B cell (primary cell): ENCODE measurements at places on chromosomes 3 and 15. TPM values are rescaled to one million over a fixed set of nuclear protein-coding genes. Genes with fewer than 3 reads are reported as not detected.

Gene SMCO1
- total RNA-seq: not detected in 2 replicates

Gene ARHGEF26
- total RNA-seq: not detected in 2 replicates

Gene THRB
- 0.86 and 1.2 TPM in 2 replicates for total RNA-seq

Gene ECE2
- total RNA-seq: not detected in 2 replicates

Gene FBXO40
- total RNA-seq: not detected in 2 replicates

Gene CLEC3B
- total RNA-seq: 0.34 TPM in 1 of 2 replicates, not detected in the other

Gene TTLL13
- total RNA-seq: 0.22 and 0.42 TPM in 2 replicates

Gene FYTTD1
- 110 and 121 TPM in 2 replicates for total RNA-seq

Gene SOX14
- not detected in 2 replicates for total RNA-seq

Gene CFAP100
- not detected in 2 replicates for total RNA-seq

Gene SPSB4
- total RNA-seq: not detected in 2 replicates

Gene BRK1
- 82.8 and 86.3 TPM in 2 replicates for total RNA-seq

- no peak for DNase-seq
Observed at GRCh38 chr3:55792742-55793141, 305.6 kb upstream of the WNT5A start.

- no peak for DNase-seq
Observed at GRCh38 chr15:90379263-90379662, 8.8 kb upstream of the IQGAP1 start.

DNA sequence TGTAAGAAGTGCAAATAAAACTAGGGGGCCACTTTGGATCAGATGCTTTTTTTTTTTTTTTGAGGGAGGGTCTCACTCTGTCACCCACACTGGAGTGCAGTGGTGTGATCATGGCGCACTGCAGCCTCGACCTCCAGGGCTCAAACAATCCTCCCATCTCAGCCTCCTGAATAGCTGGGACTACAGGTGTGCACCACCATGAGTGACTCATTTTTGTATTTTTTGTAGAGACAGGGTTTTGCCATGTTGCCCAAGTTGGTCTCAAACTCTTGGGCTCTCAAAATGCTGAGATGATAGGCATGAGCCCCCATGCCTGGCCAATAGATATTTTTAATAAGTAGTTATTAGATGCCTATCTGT, 20.8 kb downstream of the CCR1 start:
- DNase-seq: no peak

- DNase-seq: peak; percentile 57
Observed at GRCh38 chr3:19559724-19560442, 374.1 kb downstream of the EFHB start.

- no peak for DNase-seq
Observed at GRCh38 chr3:154893813-154894212, 186.3 kb upstream of the MME start.

DNA sequence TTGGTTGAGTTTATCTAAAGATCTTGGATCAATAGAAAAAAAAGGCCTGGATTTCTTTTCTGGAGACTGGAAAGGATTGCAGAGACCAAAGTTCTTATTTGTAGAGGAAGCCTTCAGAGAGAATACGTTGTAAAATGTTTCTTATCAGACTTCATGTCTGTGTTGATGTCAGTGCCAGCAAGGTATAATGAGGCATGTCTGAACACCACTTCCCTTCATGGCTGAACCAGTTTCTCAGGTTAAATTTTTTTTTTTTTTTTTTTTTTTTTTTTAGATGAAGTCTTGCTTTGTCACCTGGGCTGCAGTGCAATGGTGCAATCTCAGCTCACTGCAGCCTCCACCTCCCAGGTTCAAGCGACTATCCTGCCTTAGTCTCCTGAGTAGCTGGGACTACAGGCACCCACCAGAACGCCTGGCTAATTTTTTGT, 17.8 kb upstream of the ZNF774 start:
- DNase-seq: no peak

DNA sequence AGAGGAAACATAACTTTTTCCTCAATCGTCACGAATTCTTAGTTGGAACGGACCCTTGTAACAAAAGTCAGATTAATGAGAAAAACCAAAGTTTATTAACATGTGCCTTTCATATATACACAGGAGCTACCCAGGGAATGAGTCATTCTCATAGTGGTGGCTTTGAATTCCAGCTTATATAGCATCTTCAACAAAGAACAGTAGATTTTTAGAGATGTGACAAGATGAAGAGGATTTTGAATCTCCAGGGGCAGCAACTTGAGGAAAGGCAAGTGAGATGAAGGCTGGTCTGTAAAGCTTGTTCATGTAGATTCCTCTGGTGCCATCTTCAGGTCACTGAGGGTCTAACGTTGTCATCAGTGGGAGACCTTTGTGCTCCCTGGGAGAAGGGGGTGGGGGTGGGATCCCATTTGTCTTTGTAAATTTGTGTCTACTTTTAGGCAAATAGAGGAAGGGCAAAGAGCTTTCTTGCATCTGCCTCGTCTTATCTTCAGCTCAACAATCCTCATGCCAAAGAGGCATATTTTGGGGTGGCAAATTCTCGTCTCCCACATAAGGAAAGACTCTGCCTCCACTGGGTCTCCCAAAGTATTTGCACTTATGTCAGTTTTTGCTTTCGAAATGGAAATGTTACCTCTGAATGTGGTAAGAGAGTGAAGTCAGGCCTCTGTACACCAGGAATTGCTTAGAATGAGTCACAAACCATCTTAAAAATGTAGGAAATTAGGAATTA, 29.5 kb downstream of the CLEC3B start:
- no peak for DNase-seq

DNA sequence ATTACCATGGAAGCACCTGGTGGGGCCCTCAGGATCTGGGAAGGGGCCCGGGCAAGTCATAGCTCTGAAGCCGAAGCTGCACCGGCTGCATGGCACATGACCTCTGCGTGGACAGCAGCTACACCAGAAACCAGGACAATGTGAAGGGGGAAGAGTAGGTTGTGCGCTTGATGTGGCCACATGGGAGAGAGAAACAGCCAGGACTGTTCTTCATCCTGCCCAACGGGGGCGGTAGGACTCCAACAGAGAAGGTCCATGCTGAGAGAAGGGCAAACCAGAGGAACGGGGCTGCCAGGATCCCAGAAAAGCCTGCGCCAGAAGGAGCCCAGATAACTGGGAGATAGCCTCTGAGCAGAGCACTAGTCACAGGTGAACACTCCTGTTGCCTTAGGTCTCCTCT, 54.9 kb upstream of the PRR20G start:
- no peak for DNase-seq

- peak; percentile 27 for DNase-seq
Observed at GRCh38 chr15:54082836-54083492, 104.7 kb downstream of the UNC13C start.

DNA sequence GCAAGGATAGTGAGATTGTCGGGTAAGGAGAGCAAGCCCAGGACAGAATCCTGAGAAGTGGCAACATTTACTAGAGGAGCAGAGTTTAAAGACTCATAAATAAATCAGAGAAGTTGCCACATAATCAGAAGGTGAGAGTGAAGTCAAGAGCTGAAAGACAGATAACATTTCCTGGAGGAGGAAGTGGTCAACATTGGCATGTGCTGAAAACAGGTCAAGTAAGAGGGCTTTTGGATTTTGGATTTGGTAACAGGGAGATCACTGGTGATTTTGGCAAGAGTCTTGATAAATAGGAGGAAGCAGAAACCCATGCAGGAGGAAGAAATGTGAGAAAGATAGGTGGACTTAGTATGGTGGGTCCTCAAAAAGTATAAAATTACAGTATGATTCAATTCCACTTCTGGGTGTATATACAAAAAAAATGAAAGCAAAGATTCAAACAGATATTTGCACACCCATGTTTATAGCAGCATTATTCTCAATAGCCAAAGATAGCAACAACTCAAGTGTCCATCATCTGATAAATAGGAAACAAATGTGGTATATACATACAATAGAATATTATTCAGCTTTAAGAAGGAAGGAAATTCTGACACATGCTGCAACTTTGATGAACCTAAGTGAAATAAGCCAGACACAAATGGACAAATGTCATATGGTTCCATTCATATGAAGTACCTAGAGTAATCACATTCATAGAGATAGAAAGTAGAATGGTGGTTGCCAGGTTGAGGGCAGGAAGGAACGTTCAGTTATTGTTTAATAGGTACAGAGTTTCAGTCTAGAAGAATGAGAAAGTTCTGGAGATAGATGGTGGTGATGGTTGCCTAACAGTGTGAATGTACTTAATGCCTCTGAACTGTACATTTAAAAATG, 27.3 kb upstream of the MBNL1 start:
- peak; percentile 38 for DNase-seq

DNA sequence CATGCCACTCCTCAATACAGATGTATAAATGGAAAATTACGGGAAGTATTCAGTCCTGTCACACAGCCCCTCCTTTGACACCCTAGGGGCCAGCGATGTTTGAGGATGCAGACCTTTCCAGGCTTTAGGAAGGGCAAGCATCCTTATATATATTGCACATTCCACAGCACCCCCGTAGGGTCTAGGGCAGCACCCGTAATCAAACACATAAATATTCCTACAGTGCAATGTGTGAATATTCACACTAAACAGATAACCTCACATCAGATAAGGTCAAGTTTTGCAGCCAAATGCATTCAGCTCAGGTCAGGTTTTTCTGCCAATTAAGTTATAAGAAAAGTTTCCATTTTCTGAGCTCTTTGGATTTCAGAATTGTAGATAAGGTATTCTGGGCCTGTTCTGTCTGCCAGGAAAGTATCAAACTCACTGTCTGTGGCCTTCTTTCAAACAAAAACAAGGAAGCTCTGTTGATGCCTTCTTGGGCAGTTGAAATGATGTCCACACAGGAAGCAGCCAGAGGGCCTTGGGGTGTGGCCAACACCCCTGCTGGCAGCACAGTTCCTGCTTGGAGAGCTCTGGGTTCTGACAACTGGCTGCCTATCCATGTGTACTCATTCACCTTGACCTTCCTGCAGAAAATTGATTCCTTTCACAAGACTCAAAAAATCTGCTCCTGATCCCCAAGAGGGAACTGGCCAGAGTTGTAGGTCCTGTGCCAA, 427.0 kb downstream of the NTRK3 start:
- DNase-seq: no peak

DNA sequence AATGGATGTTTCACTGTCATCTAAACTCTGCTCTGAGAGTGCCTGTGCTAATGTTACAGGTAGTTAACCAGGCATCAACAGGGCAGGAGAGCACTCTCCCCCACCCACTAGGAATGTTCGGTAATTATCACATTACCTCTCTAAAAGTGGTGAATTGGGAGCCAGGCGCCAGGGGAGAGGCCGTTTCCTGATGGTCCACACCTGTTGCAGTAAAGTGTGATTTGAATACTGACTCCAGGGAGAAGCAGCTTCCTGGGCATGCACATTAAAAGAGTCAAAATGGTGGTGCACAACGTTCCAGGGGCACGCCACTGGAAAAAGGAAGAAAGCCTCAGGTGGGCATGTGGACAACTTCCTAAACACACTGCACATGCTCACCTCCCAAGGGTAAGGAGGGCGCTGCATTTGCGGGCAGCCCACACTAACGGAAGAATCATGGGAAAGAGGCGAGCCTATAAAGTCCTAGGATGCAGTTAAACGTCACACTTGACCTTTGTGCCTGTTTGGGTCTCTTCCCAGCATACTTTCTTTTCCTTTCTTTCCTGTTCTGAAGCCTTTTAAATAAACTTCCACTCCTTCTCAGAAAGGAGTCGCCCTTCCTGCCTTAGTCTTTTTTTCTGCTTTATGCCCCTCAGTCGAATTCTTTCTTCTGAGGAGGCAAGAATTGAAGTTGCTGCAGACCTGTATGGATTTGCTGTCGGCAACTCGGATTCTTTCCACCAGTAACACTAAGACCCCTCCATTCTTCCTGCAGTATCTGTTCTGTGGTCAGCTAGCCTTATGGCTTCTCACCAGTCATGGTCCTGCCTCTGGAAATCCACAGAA, 28.9 kb upstream of the GPD1L start:
- no peak for DNase-seq

DNA sequence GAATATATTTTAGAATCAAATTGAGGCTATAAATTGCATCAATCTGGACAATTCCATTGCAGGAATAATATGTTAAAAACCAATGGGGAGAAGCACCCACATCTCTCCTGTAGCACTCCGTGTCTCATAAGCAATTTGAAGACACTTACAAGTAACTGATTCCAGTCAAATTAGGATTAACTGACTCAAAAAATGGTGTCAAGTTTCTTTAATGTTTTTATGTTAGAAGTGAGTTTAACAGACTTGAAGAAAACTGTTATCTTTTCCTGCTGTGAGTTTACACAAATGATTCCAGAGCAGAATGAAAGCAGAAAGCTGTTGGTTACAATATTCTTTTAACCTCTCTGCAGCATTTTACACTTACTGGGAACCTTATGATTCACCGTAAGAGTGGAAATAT, 23.2 kb downstream of the RLBP1 start:
- DNase-seq: no peak

- peak; percentile 75 for DNase-seq
Observed at GRCh38 chr3:197791892-197792647, 1.0 kb downstream of the LRCH3 start.

DNA sequence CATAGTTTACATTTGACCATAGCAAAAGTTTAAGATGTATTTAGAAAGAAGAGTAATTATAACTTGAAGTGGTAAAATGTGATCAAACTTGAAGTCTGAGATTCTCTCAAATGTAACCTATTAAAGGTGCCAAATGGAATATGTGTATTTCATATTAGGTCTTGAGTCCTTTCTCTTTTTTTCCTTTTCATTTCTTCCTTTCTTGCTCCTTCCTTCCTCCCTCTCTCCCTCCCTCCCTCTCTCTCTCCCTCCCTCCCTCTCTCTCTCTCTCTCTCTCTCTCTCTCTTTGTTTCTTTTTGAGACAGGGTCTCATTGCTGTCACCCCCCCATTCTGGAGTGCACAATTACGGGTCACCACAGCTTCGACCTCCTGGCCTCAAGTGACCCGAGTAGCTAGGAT, 47.7 kb downstream of the MAP2K5 start:
- no peak for DNase-seq

GRCh38 chr3:149203758-149204157, 17.9 kb downstream of the CP start:
- DNase-seq: peak; percentile 75

DNA sequence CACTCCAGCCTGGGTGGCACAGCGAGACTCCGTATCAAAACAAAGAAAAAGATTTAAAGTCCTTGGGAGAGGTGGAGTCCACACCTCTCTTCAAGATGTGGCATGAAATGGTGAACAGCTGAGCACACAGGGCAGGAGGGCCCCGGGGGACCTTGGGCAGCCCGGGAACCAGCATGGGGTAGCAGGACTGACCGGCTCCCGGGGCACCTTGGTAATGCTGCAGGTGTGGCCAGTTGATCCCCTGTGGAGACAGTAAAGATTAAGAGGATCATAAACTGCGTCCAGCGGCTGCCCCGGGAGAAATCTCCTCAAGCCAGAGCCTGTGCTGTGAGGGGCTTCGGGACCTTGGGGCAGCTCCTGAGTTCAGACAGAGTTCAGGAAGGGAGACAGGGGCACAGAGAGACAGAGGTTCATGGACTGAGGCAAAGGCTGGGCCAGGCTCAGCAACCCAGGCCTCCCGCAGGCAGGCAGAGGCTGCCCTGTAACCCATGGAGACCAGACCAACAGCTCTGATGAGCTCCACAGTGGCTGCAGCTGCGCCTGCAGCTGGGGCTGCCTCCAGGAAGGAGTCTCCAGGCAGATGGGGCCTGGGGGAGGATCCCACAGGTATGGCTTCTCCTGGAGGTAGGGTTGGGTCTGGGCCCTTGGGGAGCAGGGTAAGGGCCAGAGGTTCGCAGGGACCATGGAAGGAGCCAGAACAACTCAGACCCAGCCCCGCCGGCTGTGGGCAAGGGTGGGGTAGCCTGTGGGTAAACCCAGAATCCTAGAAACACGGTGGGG, at the start of gene NR2E3:
TSS of gene NR2E3 (plus strand) at position 299 of the 780 bp plus-strand sequence. CDS start at position 489, 190 bp downstream.
- DNase-seq: no peak
